ENCODE measurements at places on chromosomes 3 and 15. TPM values are rescaled to one million over a fixed set of nuclear protein-coding genes. Genes with fewer than 3 reads are reported as not detected.

DNA sequence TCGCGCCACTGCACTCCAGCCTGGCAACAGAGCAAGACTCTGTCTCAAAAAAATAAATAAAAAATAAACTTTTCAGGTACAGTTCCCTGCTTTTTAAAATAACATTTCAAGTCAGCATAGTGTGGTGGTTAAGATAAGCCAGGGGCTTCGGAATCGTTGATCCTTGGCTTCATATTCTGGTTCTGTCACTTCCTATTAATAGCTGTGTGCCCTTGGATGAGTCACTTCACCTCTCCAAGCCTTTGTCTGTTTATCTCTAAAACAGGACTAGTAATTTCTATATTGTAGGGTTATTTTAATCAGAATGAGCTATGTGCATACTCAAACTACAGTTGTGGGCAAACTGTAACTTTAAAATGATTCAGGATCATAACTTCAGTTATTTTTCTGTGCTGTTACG, 53.8 kb upstream of the SENP5 start:
- H3K4me1 ChIP-seq: peaks cover 8% of the 10 kb centered on the region
- no peak overlapping the region for H3K4me3 ChIP-seq
- no peak overlapping the region for H3K27ac ChIP-seq
- peaks cover 68% of the 10 kb centered on the region for H3K36me3 ChIP-seq
- no peaks in the 10 kb centered on the region for H3K27me3 ChIP-seq

GRCh38 chr15:74400915-74401757, 32.6 kb downstream of the SEMA7A start:
- H3K27me3 ChIP-seq: no peaks in the 10 kb centered on the region
- H3K4me3 ChIP-seq: no peak overlapping the region
- peaks cover 100% of the 10 kb centered on the region for H3K4me1 ChIP-seq

The SIDT1 gene
- total RNA-seq: 81.5 TPM

- DNase-seq: no peak
- H3K4me1 ChIP-seq: no peaks in the 10 kb centered on the region
- H3K4me3 ChIP-seq: no peak overlapping the region
These were observed 46.0 kb downstream of the MINAR1 start for GRCh38 chr15:79478108-79478507.

The SEC11A gene
- total RNA-seq: 137 TPM

DNA sequence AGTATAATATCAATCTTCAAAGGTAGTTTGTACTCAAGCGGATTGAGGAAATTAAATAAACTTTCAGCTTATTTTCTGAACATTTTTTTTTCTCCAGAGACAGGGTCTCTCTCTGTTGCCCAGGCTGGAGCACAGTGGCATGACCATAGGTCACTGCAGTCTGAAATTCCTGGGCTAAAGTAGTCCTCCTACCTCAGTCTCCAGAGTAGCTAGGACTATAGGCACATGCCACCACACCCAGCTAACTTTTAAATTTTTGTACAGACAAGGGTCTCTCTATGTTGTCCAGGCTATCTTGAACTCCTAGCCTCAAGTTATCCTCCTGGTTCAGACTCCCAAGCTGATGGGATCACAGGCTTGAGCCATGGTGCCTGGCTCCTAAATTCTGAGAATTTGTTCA, 97.1 kb downstream of the FAIM start:
- H3K4me1 ChIP-seq: no peaks in the 10 kb centered on the region
- H3K36me3 ChIP-seq: no peaks in the 10 kb centered on the region
- no peak overlapping the region for H3K4me3 ChIP-seq
- DNase-seq: no peak

DNA sequence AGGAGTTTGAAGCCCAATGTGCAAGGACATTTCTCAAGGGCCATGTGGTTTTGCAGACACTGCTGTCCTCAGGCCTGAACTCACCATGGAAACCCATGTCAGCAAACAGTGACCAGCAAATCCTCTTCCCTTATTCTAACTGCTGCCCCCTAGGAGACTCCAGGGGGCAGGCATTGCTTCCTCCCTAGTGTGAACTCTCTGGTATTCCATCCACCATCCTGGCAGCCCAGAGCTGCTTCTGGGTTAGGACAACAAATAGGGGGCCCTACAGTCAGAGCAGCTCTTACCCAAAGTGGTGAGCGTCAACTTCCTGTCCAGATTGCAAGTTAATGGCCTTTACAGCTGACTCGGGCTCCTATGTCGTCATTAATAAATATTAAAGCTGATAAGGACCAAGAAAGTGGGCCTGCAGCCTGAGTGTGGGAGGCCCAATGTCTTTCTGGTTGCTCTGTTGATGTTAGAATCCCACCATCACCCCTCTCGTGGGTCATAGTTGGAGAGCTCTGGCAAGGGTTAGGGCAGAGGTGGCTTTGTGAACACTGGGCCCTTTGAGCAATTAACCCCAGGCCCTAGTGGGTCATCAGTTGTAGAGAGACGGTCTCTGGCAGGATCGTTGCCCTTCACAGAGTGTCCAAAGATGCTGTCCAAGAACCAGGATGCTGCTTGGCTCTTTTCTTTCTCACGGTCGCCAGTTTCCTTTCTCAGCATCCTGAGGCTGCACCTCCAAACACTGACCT, 41.5 kb downstream of the TGM4 start:
- H3K4me3 ChIP-seq: no peak overlapping the region
- no peak overlapping the region for H3K27ac ChIP-seq
- H3K27me3 ChIP-seq: no peaks in the 10 kb centered on the region
- peaks cover 47% of the 10 kb centered on the region for H3K36me3 ChIP-seq
- no peak for DNase-seq

Measured in spleen (tissue), 13 donors.